Suppressor macrophage treated with lipopolysaccharide for 4 hours (primary cell): ENCODE measurements at places on chromosomes 1 and 21.

GRCh38 chr1:1200876-1201810 is 5.2 kb downstream of the TNFRSF18 start:
- peak; percentile 92 for DNase-seq

DNA sequence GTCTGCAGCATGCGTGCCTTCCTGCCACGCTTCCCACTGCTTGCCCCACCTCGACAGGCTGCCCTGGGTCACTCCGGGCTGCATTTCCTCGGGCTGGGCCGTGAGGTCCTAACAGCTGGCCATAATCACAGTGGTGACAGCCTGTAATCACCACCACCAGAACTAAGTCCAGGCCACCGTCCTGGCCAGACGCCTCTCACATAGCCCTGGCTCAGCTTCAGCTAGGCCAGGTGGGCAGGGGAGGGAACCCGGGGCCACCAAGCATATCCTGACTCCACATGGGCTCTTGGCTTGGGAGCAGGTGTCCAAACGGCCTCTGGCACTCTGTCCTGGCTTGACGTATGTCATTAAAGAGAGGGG is 229.5 kb downstream of the TRABD2B start:
- no peak for DNase-seq

DNA sequence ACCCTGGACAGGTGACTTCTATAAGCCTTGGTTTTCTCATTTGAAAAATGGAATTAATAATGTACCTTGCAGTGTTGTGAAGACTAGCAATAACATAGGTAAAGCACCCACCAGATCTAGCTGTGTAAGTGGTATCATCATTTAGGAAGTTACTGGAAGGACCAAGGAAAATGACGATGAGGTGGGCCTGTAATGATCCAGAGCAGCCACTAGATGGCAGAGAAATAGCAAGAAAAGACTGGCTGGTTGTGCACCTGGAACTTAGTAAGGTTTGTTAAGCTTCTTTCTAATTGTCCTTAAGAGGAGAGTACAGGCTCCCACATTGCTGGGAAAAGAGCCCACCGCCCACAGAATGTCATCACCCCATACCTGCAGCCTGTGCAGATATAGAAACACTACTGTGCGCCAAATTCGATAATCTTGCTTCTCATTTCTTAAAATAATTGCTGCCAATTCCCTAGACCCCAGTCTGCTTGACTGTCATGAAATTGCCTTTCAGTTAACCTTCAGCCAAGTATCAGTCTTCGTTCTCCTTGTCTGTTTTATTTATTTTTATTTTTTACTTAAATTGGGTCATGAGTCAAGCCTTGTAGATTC is 37.2 kb downstream of the WNT4 start:
- DNase-seq: peak; percentile 47

DNA sequence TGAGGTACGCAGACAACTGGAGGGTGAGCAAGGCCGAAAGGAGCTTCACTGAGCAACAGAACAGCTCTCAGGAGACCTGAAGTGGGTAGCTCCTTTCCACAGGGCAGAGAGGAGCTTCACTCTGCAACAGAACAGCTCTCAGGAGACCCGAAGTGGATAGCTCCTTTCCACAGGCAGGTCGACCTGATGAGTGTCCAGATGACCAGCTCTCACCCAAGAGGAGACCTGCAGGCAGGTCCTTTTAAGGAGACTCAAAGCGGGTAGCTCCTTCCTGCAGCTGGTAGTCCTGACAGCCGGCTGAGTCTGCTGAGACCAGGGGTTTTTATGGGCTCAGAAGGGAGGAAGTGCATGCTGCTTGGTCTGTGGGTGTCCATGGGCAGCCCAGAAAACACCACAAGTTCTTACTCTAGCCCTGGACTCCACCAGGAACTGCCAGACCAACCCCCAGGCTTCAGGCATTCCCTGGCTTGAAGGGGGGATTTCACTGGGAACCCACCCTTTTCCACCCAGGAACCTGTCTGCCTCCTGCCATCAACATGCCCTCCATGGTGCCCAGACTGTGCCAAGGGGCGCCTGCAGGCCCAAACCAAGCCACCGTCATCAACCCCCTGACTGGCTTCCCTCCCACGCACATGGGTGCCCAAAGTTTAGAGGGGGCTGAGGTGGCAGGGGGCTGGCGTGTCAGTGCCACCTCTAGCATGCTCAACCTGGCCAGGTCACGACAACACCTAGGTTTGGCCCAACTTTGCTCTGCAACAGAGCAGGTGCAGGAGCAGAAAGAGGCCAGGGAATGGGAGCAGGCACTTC is 43.6 kb downstream of the ZBTB8OS start:
- DNase-seq: no peak

- DNase-seq: no peak
These were observed 95.3 kb downstream of the PDE9A start for GRCh38 chr21:42748620-42749176.

- no peak for DNase-seq
These were observed 154.1 kb downstream of the PHTF1 start for GRCh38 chr1:113605146-113605545.

DNA sequence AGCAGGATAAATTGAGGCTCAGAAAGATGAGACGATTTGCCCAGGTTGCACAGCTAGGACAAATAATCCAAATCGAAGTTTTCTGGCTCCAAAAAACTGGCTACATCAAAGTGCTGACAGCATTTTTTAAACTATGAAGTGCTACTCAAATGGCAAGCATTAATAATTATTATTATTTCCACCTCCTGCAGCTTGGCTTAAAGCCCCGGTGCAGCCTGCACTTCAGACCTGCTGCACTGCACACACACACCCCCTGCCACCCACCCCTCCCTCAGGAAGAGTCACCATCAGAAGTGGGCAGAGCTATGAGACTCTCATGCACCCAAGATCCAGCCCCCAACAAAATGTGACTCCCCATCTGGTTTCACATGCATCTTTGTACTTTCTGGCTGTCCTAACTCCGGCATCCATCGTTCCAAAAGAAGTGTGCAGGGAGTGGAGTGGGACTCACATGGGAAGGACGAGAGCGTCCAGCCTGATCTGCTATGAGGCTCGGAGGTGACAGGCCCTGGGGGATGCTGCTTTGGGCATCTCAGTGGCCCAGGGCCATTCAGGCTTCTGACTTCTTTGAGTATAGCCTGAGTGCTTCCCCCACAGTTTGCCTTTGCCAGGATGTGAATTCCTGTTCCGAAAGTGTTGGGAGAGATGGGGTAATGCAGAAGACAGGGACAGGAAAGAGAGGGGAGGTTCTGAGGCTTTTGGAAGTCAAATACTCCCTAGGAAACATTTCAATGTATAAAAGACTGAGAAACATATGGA is 65.0 kb upstream of the FAM20B start:
- DNase-seq: no peak

DNA sequence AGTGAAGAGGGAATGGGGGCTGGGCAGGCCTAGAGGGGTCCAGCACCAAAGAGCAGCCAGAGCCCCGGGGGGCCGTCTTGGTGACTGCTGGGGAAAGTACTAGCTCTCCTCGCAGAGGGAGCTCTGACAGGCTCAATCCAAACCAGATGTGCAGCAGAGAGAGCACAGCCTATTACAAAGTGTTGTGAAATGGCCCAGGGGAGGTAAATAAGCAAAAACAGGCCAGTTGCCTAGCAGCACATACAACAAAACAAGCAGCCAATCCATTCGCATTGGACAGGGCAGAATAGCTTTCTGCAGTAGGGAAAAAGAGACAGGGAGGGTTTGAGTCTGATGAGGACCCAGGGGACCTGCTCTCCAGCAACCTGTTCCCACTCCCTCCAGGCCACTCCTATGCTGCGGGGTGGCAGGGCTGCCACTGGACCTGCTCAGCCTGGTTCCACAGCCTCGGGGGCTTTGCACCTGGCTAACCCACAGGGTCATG is 239.6 kb upstream of the FGGY start:
- DNase-seq: no peak
